ENCODE measurements at places on chromosomes 5 and 9.

GRCh38 chr5:17796142-17796541 is 161.9 kb downstream of the TAF11L14 start:
- no peak for DNase-seq

DNA sequence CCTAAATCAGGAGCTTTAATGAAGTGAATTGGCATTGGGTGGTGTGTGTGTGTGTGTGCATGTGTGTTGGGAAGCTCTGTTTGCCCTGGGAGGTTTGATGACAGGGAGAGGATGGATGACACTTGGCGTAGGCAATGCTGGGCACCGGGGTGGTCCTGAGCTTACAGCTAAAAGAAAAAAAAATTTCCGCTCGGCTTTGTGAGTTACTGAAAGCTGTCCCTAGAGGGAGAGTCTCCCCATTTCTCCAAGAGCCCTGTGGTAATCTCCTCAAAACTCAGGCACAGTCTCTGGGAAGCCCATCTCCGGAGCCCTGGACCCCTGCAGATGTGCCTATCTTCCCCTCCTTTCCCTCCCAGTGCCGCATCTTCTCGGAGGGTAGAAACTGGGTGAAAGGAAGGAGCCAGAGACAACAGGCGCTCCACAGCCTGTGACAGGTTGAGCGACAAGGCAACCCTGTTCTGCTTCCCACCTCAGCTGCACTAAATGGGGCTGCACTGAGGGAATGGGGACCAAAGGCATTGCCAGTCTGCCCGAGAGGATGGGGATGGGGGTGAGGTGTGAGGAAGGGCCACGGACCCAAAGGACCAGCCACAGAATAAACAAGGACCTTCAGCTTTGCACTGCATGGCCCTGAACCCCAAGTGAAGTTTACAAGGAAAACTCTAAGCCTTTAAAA is 35.8 kb upstream of the TIFAB start:
- DNase-seq, result no peak

GRCh38 chr9:12554636-12555035 is 138.5 kb upstream of the TYRP1 start:
- no peak for DNase-seq

- DNase-seq, result no peak
Measured at GRCh38 chr9:76610011-76610352, 151.0 kb downstream of the GCNT1 start.

- no peak for DNase-seq
Measured at GRCh38 chr5:113675166-113675565, 161.7 kb downstream of the YTHDC2 start.

- DNase-seq, result peak; percentile 25
Measured at GRCh38 chr9:104780796-104781395, 17.0 kb downstream of the NIPSNAP3B start.

DNA sequence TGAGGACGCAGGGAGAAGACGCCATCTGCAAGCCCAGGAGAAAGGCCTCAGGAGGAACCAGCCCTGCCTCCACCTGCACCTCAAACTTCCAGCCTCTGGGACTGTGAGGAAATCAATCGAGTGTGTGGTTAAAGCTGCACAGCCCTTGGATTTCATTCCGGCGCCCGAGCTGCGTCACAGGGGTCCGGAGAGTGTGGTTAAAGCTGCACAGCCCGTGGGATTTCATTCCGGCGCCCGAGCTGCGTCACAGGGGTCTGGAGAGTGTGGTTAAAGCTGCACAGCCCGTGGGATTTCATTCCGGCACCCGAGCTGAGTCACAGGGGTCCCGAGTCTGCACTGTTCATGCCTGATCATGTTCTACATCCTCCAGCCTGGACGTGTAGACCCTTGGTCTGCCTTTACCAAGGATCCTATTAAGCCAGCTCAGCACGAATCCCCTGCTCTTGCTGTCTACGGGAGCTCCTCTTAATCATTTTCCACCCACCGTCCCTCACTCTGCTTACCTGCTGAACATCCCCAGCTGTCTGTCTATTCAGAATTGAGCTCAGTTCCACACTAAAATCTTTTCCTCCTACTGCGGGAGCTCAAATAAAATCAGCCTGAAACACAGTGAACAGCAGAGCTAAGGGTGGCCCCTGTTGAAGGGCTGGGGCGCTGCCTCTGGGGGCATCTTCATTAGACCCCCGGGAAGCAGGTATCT is 73.0 kb upstream of the OLFM1 start:
- no peak for DNase-seq

DNA sequence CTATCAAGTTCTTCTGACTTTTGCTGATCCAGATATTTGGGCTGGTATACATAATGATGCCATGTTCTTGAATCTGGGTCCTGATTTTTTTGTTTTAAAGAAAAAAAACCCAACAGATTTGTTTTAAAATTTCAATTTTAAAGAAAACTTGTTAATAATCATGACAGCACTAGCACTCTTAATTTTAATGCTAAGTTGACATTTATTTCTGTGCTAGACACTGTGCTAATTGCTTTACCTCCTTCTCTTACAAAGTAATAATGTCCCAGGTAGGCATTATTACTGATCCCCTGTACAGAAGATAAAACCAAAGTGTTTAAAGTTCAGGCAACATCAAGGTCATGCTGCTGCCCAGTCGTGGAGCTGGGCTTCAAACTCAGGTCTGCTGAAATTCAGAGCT is 101.9 kb downstream of the ZNF608 start:
- no peak for DNase-seq

- no peak for DNase-seq
Measured at GRCh38 chr5:166178411-166179080, 2112.9 kb upstream of the WWC1 start.
